Activated CD4-positive, alpha-beta T cell treated with anti-CD3 and anti-CD28 coated beads, Interleukin-10, Interleukin-2, amounts not matched to agents 100 ng/mL and 50 ng/mL, durations not matched to agents 16 hours and 8 hours (primary cell): ENCODE measurements at places on chromosomes 13 and 19.

- DNase-seq = peak; percentile 18
These were observed 10.7 kb downstream of the MARCHF2 start for GRCh38 chr19:8423817-8424223.

DNA sequence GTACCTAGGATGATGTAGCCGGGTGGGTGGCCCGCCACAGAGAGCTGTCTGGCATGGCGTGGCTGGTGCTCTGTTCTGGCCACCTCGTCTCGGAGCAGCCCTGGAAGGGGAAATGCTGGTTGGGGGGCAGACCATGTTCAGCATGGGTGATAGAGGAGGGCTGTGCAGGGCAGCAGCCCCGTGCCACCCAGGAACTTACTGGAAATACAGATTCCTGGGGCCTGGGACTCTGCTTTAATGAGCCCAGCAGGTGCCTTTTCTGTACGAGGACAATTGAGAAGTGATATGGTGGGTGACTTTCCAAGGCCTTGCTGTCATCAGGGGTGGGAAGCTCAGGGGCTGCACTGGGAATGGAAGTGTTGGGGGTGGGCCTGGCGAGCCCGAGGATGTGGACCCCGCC lies 24.7 kb downstream of the SMARCA4 start:
- no peak for DNase-seq

DNA sequence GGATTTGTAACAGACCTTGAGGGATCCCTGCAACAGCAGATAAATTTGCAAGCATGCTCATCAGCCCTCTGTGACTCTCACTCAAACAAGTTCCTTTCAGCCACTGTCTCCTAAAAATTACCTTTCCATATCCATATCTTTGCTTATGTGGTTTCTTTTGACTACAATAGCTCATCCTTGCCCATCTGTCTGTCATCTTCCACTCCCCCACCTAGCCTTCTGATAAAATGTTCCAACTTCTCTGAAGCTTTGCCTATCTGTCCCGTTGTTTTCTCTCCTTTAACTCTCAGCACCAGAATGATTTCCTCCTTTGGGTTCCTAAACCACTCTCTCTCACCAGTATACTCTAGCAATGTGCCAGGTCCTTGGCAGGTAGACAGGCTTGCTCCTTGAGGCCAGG lies 194.5 kb downstream of the VWA8 start:
- no peak for DNase-seq

- DNase-seq = peak; percentile 16
These were observed 324.0 kb downstream of the GPC5 start for GRCh38 chr13:91722267-91722884.

- no peak for DNase-seq
These were observed 32.9 kb downstream of the RXFP2 start for GRCh38 chr13:31772231-31772630.

DNA sequence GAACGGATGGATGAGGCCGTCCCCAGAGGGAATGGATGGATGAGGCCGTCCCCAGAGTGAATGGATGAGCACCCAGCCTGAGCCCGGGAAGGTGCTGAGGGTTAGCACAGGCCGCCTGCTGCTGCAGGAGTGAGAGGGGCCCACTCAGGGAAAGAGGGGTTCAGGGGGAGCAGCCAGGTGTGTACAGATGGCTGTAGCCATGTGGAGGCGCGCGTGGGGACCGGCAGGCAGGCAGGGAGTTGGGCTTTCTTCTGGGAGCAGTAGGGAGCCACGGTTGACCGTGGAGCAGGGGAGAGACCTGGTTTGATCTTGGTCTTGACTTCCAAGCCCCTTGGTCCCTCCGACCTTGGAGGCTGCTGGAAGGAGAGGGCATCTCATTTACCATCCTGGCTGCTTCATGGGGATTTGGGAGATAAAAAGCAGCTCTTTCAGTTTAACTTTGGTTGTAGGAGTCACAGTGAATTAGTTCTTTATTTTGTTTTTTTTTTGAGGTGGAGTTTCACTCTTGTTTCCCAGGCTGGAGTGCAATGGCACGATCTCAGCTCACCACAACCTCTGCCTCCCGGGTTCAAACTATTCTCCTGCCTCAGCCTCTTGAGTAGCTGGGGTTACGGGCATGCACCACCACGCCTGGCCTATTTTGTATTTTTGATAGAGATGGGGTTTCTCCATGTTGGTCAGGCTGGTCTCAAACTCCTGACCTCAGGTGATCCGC lies 24.7 kb downstream of the ARID3A start:
- no peak for DNase-seq
